ENCODE measurements at places on chromosomes 12 and 14.

GRCh38 chr12:111842556-111843396, 748 bp downstream of the MAPKAPK5 start:
- no peak for DNase-seq

- no peak for DNase-seq
Observed at GRCh38 chr12:54879150-54879549, 24.8 kb downstream of the MUCL1 start.

- DNase-seq = no peak
Observed at GRCh38 chr14:50717811-50718210, 49.7 kb upstream of the SAV1 start.

GRCh38 chr12:127170226-127171180, 1096.5 kb upstream of the TMEM132C start:
- no peak for DNase-seq

- no peak for DNase-seq
Observed at GRCh38 chr12:129651951-129652350, 251.9 kb downstream of the TMEM132D start.

- no peak for DNase-seq
Observed at GRCh38 chr12:118984161-118984943, 3.0 kb downstream of the SRRM4 start.

DNA sequence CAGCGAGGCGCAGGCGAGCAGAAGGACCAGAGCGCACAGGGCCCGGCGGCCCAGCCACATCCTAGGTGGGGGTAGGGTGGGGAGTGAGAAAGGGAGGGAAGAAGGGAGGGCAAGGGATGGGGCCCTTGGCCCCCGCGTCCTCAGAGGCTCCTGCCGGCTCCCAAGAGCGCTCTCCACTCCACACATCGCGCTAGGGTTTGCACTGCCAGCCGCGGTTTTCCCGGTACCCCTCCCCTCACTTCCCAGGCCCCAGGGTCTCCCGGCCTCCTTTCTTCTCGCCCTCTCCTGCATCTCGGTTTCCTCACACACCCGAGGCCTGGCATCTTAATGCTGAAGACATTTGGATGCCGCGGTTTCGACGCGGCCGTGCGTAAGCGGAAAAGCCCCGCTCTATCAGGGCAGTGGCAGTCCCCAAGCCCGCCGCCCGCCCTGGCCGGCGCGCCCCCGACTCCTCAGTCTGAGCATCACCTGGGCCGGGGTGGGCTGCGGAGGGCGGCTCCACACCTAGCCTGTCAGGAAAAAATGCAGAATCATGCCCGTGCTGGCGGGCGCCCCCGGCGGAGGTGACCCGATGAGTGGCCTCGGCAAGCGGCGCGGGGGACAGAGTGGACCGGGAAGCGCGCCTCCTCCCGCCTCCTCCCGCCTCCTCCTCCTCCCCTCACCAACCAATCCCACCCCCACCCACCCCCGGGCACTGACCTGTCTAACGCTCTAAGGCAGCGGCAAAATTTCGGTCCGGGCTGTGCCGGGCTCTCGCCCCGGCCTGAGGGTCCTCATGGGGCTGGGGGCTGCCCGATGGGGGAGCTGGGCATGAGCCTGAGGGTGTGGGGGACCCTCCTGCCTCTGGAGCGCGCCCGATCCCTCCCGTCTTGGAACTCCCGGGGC, 686 bp downstream of the B4GALNT1 start:
- DNase-seq = no peak

DNA sequence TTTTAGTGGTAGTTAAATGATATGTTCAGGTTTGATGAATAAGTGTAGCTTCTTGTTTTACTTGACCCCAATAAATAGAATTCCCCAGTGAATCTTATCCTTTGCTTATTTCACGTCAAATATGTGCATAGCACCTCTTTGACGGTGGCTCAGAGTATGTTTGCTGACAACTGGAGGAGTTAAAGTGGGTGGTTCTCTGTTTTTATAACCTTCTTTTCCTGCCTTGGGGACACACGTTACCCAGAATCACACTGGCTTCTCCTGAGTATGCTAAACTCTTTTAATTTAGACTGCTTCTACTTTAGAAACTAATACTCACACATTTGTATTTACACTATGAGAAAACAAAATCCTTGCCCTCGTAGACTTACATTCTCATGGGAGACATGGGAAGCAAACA, 62.3 kb downstream of the TMTC2 start:
- no peak for DNase-seq

DNA sequence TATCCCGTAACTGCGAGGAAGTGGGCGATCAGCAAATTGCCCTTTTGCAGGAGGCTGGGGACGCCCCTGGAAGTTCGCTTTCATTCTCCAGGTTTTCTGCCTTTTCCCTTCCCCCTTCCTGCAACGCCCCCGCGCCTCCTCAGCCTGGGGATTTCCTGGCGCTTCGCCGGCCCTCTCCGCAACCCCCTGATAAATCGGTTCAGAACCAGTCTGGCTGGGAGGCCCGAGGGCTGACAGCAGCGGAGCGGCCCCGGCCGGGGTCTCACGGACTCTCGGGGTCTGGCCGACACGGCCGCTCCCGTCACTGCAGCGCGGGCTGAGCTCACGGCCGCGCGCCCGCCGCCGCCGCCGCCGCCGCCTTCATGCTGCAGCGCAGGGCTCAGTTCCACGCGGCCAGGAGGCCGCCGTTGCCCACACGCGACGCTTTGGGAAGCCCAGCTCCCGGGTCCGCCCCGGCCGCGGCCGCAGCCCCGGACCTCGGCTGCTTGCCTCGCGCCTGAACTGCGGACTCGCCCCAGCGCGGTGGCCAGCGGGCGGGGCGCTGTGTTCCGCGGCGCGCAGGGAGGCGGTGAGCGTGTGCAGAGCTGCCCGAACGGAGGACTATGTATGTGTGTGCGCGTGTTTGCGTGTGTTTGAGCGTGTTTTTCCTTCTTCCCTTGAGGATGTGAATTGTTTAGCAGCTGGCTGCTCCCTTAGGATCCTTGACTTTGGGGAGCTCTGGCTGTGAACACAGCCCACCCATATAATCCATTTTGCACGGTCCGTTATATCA, at the start of gene LRFN5:
LRFN5 (plus strand) TSS at position 345 of the 772 bp plus-strand sequence.
- no peak for DNase-seq

- DNase-seq = no peak
Observed at GRCh38 chr14:68075382-68076029, 255.9 kb downstream of the RAD51B start.

- DNase-seq = no peak
Observed at GRCh38 chr12:61290473-61290872, 969.7 kb upstream of the USP15 start.

DNA sequence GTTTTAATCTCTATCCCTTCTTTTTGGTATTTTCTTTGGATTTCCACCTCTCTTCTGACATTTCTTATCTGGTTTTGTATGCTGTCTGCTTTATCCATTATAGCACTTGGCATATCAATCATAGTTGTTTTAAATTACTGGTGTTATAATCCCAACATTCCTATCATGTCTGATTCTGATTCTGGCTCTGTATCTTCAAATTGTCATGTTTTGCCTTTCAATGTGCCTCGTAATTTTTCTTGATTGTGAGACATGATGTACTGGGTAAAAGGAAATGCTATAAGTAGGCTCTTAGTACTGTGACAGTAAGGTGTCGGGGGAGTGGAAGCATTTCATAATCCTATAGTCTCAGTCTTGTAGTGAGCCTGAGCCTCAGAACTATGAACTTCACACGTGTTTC, 729.3 kb upstream of the NOVA1 start:
- DNase-seq = no peak

- no peak for DNase-seq
Observed at GRCh38 chr12:1806301-1807086, 13.9 kb upstream of the LRTM2 start.

DNA sequence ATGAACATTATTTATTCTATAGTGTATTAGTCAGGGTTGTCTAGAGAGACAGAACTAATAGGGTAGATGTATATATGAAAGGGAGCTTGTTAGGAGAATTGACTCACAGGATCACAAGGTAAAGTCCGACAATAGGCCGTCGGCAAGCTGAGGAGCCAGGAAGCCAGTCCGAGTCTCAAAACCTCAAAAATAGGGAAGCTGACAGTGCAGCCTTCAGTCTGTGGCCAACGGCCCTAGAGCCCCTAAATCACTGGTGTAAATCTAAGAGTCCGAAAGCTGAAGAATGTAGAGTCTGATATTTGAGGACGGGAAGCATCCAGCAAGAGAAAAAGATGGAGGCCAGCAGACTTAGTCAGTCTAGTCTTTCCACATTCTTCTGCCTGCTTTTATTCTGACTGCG, 912.2 kb downstream of the FLRT2 start:
- no peak for DNase-seq

- no peak for DNase-seq
Observed at GRCh38 chr12:111209811-111210210, 159.1 kb downstream of the PHETA1 start.

- DNase-seq = no peak
Observed at GRCh38 chr14:80354860-80355581, 143.7 kb upstream of the DIO2 start.

DNA sequence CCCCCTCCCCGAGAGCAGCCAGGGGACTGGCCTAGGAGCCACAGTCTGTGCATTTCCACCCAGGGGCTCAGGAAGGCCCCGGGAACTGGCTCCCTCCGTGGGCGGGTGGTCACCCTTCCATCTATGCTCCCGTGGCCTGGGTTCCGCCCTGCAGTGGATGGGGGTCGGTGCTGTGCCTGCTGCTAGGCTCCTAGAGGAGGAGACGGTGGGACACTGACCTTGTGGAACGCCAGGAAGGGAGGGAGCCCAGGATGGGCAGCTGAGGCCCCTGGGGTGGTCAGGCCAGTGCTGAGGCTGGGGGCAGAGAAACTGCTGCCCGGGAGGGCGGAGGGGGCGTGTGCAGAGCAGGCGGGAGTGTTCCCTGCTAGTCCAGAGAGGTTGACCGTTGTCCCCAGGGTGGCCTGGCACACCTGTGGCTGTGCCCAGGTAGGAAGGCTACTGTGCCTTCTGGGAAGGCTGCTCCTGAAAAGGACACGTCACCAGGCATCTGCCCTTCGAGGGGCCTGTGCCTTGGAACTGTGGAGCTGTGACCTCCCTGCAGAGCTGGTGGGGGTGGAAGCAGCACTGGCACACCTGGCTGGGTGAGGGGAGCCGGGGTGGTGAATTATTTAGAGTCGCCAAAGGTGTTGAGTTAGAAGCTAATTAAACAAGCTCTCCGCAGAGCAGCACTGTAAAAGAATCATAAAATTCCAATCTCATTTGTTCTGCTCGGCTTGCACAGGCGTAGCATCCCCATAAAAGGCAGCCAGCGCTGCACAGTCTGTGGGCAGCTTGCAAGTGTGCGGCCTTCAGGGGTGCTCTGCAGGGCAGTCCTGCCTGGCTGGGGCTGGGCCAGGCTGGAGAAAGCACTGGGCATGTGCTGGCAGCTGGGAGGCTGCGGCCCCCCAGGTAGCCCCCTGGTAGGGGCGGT, 145.1 kb downstream of the KIF26A start:
- DNase-seq = no peak

DNA sequence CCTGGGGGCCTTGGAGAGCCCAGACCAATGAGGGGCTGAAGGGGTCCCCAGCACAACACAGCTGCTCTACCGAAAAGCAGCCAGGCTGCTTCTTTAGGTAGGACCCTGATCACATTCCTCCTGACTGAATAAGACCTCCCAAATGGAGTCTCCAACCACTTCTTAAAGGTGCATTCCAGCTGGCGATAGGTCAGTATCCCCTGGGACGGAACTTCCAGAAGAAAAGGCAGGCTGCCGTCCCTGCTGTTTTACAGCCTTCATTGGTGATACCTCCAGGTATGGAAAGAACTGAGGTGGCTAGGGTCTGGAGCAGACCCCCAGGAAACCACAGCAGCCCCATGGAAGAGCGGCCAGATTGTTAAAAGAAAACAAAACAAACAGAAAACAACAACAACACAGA, 340.6 kb downstream of the BTG1 start:
- DNase-seq = no peak

DNA sequence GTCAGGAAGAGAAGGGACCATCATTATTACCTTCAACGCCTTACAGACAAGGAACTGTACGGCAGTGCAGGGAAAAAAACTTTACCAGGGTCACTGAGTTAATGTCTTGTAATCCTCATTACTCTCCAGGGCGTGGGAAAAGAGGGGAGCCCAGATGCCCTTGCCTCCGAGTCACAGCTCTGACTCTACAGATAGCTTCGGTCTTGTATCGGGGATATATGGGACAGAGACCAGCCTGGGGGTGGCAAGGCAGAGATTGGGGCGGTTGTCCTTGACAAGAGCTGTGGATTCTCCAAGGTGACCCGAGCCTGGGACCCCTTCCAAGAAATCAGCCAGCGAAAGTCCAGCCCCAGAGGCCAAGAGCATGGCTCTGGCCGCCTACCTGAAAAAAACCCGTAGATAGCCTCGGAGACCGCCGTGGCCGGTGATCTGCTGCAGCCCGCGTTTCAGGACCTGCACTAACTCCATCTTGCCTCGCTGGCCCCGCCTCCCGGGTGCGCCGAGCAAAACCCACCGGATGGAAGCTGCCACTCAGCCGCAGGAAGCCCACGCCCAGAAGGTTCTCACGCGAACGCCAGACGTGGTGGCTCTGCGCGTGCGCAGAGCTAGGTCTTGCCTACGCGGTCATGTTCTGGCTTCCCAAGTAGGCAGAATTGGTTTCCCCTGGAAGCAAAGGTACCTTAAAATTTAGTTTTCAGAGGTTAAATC, at the start of gene NDUFA12:
NDUFA12 (minus strand) TSS at position 485 of the 708 bp plus-strand sequence; CDS start at position 468, 17 bp downstream.
- peak; percentile 91 for DNase-seq

- DNase-seq = no peak
Observed at GRCh38 chr12:15014708-15015107, 41.9 kb downstream of the PDE6H start.

- DNase-seq = no peak
Observed at GRCh38 chr12:57496822-57497221, 9.0 kb downstream of the MARS1 start.

GRCh38 chr12:57296291-57296690, 45.3 kb upstream of the STAC3 start:
- no peak for DNase-seq
